Frontal cortex (tissue), 4 donors: ENCODE measurements at places on chromosomes 12 and 14. TPM values are rescaled to one million over a fixed set of nuclear protein-coding genes. Genes with fewer than 3 reads are reported as not detected.

DNA sequence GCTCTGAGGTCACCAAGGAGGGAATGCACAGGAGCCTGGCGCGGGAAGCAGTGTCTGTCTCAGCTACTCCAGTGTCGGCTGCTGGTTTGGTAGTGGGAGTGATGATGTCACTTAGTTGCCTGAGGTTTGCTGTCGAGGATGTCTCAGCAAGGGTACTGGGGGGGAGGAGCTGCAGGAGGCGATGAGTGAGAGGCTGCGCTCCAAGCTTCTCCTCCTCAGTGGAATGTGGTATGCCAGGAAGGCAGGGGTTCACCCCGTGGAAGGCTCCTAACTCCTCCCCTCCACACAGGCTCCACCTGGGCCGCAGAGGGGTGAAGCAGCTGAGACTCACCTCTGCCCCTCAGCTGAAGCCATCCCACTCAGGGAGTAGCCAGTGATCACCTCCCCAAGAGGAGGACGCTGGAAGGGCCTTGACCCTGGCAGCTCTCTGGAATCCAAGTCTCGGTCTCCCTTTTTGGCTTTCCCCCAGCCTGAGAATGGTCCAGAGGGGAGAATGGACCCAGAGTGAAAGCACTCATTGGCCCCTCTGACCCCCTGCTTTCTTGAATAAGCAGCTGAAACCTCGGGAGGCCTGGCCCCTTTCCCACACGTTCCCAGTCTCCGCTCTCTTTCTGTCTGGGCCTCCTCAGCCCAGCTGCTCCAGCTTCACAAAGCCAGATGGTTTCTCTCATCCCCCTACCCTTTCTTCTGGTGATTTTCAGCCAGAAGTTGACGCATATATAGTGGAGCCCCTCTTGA, 178.9 kb upstream of the FKBP4 start:
- DNase-seq = no peak

DNA sequence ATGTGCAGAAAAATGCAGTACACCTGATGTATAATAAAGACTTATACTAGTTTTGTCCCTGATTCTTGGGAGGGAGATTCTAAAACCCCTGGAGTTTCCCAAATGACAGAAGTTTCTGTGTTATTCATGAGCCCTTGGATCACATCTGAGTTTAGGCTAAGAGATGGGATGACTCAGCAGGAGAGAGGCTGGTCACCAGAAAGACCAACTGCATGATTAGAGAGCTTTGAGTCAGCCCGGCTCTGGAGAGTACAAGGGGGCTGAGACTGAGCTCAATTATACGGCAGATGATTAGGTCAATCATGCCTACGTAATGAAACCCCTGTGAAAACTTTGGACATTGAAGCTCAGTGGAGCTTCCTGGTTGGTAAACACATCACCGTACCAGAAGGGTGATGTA, 174.2 kb downstream of the SSPN start:
- peak; percentile 20 for DNase-seq

- no peak for DNase-seq
These were observed 115.3 kb downstream of the TRMT5 start for GRCh38 chr14:60865378-60866127.

- DNase-seq = no peak
These were observed 161.8 kb upstream of the SLC38A2 start for GRCh38 chr12:46534327-46534840.

GRCh38 chr12:25518512-25518911, 34.6 kb downstream of the LMNTD1 start:
- no peak for DNase-seq

- no peak for DNase-seq
These were observed 84.7 kb downstream of the TSPAN9 start for GRCh38 chr12:3161861-3162260.

- DNase-seq = no peak
These were observed 143.7 kb downstream of the ASCL4 start for GRCh38 chr12:107917912-107918800.

- DNase-seq = no peak
These were observed 46.6 kb downstream of the KSR2 start for GRCh38 chr12:117921929-117922777.

DNA sequence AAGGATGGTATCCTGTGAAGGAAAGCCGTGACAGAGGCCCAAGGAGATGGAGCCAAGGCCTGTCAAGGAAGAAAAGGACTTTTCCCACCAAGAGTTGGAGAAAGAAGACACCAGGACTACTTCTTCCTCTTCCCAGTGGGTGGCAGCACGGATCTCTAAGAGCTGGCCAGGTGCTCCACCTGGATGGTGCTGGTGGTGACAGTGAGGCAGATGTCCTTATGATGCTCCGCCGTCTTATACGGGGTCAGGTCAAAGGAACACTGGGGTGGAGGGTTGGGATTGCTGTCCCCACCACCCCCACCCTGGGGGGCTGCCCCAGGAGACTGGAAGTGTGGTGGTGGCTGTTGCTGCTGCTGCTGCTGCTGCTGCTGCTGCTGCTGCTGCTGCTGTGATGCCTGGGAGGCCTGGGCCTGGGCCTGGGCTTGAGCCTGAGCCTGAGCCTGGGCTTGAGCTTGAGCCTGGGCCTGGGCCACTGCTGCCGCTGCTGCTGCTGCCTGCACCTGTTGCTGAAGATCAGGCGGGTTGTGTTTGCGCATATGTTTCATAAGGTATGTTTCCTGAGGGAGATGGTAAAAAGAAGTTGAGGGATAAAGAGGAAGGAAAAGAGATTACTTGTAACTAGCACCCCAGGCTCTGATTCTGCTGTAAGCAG, 4.8 kb upstream of the ING4 start:
- DNase-seq = no peak

DNA sequence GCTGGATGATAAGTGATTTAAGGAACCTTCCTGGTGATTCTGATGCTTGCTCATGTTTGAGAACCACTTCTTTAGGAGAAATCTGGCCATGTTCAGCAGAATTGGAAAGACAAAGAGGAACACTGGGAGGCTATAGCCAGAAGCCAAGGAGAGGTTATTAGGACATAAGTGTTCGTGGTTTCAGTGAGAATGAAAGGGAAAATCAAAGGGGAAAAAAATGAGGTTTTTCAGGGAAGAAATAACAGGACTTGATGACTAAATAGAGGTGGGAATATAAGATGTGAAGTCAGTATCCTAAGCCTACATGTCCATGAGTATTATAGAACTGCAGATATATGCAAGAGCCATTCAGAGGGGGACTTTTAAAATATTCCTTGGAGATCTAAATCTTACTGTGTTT, 95.6 kb downstream of the DAAM1 start:
- no peak for DNase-seq

- no peak for DNase-seq
These were observed 131.1 kb downstream of the CACNA1C start for GRCh38 chr12:2183556-2184541.

GRCh38 chr12:57039016-57039798, 10.7 kb downstream of the MYO1A start:
- DNase-seq = no peak

DNA sequence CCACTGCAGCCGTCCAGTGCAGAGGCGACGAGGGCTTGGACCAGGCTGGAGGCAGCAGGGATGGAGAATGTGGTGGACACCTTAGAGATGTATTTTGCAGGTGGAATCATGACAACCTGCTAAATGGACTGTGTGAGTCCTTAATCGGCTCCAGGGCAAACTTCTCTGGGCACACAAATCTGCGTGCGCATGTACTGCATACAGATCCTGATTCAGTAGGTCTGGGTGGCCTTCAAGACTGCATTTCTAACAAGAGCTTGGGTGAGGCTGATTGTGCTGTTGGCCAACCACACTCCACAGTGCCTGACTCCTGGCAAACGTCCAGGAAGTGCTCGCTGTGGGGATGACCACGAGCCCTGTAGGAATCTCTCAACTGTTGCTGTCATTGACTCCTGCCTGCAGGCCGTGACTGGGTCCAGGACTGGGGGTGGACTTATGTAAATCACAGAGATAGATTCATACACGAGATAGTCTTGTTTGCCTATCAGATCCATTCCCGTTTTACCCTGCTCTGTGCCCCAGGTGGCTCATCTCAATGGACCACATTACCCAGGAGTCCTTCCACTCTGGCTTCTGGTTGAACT, 27.2 kb downstream of the JDP2 start:
- DNase-seq = no peak

DNA sequence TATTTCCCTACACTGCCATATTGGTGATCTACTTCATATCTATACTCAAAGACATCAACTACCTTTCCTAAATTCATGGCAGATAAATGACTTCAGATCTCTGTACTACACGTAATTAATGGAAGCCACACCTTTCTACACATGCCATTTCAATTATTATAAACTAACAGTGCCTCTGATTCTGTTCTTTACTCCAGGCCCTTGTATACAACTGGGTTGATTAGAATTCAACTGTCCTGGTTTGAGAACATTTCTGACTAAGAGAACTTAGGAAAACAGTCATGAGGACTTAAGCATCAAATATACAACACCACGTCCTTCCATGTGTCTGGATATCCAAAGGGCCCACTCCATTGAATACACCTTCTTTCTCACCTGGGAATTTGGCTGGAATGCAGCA, 1.8 kb downstream of the ACIN1 start:
- no peak for DNase-seq

DNA sequence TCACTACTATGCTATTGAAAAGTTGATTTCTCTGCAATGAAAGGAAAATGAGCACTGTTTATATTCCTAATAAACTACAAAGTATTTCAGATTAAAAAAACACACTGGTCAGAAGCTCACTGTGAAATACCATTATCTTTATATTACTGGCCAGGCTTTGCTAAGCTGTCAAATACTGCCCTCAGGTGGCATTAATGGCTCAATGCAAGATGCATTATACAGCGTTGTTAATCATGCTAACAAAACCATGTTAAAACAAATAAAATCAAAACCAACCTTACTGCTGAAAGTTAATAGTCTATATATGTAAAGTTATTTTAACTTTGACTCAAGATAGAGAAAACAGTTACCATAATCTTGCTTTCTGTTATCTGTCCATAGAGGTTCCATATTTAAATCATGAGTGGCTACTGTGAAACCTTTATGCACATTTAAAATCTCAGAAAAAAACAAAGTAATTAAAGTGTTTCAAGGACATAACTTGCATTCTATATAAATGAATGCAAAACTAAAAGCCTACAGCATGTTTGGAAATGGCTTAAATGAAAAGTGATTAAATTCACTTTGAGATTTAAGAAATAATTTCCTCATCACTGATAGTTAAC, 121.7 kb downstream of the RALGAPA1 start:
- no peak for DNase-seq

- no peak for DNase-seq
These were observed 5.9 kb downstream of the VCPKMT start for GRCh38 chr14:50110323-50111037.

GRCh38 chr12:121614872-121615467, 11.4 kb upstream of the ORAI1 start:
- DNase-seq = no peak

DNA sequence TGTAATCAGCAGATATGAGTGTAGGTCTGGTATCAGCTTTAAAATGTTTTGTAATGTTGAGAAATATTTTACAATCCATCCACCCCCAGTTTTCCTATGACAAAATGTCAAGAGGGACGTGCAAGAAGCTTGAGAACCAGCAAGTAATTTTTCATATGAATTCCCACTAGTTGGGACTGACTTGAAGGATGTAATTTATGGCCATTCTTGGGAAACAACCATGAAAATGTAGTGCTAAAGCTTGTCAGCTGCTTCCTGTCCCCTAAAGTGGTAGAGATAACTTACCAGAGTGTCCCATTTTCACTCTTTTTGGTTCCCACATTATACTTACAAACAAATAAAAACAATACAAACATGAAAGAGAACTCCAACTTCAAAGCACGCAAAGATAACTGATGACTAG, 63.9 kb downstream of the RERG start:
- no peak for DNase-seq

GRCh38 chr14:22521449-22522239, 67.4 kb downstream of the DAD1 start:
- DNase-seq = no peak

GRCh38 chr12:19369691-19370148, 69.6 kb upstream of the AEBP2 start:
- no peak for DNase-seq

- no peak for DNase-seq
These were observed 118.7 kb upstream of the TSPAN8 start for GRCh38 chr12:71276541-71276940.

- DNase-seq = no peak
These were observed 205.4 kb downstream of the NAV3 start for GRCh38 chr12:78035901-78036606.

- DNase-seq = no peak
These were observed 823.7 kb downstream of the AACS start for GRCh38 chr12:125888921-125889320.

GRCh38 chr12:20154052-20154451, 214.3 kb upstream of the PDE3A start:
- DNase-seq = no peak

GRCh38 chr12:19095756-19096480, 33.6 kb upstream of the PLEKHA5 start:
- DNase-seq = no peak

DNA sequence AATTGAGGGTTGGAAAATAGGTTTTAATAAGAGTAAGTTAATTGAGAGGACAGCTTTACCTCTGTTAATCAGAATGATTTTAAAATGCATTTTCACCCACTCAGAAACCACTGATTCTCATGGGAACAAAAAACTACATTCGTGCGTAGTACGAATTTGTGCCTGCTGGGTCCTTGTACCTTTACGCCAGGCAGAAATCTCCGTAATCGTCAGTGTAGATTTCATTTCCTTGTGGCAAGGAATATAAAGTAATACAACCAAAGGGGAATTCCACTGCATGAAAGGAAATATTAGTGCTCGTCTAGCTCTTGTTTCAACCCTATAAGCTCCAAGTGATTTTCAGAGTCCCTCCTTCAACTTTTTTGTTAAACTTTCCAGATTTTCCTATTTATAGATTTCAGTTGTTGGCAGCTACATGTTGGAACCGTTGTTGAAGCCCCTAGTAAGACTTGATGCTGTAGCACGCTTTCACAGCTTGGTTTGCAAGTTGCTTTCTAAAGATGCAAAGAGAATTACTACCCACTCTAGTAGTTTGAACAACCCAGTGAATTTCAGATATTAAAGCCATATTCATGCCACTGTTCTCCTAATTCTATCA, 90.6 kb downstream of the ETV6 start:
- DNase-seq = no peak

The CLEC2B gene
- total RNA-seq = 1.6 TPM

The TSPAN19 gene
- total RNA-seq = not detected

The RGS6 gene
- 4.9 TPM for total RNA-seq

The ALDH2 gene
- 24.1 TPM for total RNA-seq

The CKAP4 gene
- 24.1 TPM for total RNA-seq

The SNAPC1 gene
- total RNA-seq = 6.5 TPM

The GPX2 gene
- total RNA-seq = not detected

The KDM5A gene
- total RNA-seq = 52.2 TPM

The MBD6 gene
- 1.2 TPM for total RNA-seq

The LRRC43 gene
- 2.0 TPM for total RNA-seq

The LRRC10 gene
- total RNA-seq = not detected

The LMO3 gene
- total RNA-seq = 1,227 TPM

The CLEC1B gene
- total RNA-seq = not detected
